CD4-positive, alpha-beta T cell treated with Interleukin-15 for 1 hour (primary cell): ENCODE measurements at places on chromosomes 3 and 15.

GRCh38 chr15:26201177-26201858 is 338.2 kb upstream of the ATP10A start:
- DNase-seq = no peak

DNA sequence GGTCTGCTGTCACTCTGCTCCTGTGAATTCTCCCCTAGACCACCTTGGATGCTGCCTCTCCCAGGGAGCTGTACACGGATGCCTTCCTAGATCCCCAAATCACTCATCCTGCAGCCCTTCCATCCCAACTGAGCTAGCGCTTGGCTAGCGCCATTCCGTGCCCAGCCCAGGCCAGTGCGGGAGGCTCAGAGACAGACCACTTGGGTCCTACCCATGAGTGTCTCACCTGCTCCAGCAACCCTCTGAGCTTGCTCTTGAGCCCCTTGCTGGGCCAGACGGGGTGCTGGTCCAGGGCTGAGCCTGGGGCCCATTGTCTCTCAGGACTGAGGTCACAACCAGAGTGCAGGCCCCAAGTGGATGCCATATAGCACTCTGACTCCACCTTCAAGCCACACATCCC is 17.7 kb downstream of the SH2D7 start:
- no peak for DNase-seq

- DNase-seq = no peak
These were observed 2.7 kb upstream of the LZTFL1 start for GRCh38 chr3:45844616-45845015.

GRCh38 chr3:13896473-13897154 is 16.7 kb upstream of the WNT7A start:
- peak; percentile 56 for DNase-seq

- DNase-seq = no peak
These were observed 106.1 kb upstream of the HES1 start for GRCh38 chr3:194029846-194030245.

GRCh38 chr15:65494076-65494475 is 23.4 kb downstream of the DPP8 start:
- no peak for DNase-seq

GRCh38 chr3:9507586-9508578 is 45.7 kb downstream of the LHFPL4 start:
- DNase-seq = no peak

DNA sequence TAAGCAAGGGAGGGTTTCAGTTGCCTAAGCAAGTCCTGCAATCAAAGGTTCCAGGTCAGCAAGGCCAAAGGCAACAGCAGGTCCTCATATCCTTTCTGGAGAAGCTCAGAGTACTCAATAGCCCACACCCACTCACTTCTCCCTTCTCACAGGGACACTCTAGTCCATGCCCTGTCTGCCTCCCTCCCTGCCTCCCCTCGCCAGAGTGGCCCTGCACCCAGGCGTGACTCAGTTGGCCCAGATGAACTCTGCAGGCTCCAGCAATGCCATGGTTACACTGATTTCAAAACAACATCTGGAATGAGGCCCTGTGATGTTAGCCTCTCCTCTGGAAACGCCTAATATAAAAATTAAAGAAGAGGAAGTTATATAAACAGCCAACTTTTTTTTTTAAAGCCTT is 32.9 kb downstream of the IL16 start:
- DNase-seq = no peak

- no peak for DNase-seq
These were observed 109.1 kb downstream of the PPP2R3A start for GRCh38 chr3:136074546-136075170.

DNA sequence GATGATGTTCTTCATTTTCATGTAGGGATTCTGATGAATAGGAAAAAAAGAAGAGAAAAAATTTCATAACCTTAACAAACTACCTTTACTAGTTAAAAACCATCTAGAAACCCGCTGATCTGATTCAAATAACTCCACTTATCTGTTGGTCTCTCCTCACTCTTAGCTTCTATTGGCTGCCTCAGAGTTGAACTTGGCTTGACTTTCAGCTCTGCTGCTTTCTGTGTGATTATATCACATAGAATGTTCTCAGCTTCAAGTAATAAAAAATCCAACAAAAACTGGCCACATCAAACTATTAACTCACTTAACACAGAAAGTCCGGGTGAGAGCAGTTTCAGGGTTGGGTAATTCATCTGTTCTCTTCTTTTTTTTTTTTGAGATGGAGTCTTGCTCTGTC is 126.8 kb upstream of the RASGRP1 start:
- DNase-seq = no peak

GRCh38 chr3:192863091-192863420 is 54.6 kb downstream of the MB21D2 start:
- no peak for DNase-seq

- no peak for DNase-seq
These were observed 28.5 kb upstream of the PTPRG start for GRCh38 chr3:61532739-61533500.

DNA sequence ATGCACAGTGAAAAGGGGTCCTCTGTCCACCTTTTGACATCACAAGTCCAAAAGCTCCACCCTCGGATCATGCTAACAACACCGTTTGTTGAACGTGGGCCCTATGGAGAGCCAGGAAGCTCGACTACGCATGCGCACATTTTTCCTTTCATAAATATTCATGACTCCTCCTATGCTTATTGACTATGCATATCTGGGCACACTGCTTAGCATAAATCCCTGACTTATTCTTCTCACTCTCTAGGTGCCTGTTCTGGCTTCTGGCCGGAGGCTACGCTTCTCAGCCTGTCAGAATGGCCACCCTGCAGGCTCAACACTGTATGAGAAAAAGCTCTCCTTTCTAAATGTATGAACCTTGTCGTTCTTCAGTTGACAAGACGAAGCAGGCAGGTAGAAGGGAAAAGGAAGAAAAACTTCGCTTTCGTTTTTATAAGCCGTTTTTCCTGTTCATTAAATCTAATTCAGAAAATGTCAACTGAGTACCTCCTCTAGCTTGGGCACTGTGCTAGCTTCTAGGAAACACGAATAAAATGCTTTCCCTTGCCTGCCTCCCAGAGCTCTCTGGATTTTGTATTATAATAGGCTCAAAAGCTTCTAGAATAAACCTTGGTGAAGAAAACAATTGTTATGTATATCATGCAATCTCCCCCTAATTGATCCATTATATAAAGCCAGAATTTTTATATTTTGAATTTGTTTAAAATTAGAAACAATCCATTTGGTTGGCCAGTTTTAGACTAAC is 207.7 kb downstream of the ATP10A start:
- no peak for DNase-seq

- DNase-seq = no peak
These were observed 9.1 kb downstream of the AMOTL2 start for GRCh38 chr3:134364936-134365765.

DNA sequence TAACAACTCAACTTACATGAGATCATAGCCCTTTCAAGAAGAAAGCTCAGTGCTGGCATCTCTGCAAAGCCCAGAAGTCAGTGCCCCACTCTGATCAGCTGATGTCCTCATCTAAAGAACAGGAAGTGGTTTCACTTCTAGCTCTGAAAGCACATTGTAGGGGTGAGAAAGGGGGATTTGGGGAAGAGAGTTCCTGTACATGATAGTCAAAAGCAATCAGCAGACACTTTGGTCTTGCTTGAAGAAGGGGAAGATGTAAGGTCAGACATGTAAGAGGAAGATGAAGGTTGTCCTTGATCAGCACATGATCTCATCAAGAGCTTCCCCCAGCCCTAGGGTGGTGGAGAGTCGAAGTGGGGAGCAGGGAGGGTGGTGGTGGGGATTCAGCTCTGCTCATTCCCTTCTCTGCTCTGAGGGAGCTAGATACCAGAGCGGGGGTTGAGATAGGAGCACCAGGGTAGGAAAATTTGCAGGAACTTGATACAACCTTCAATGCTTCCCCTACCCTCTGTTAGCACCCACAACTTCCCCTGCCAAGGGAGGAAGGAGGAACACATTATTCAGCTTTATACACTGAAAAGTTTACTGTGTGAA is 76.4 kb upstream of the ETV5 start:
- no peak for DNase-seq

GRCh38 chr15:64229129-64229724 is 66.4 kb upstream of the PPIB start:
- no peak for DNase-seq

- no peak for DNase-seq
These were observed 1596.6 kb downstream of the SI start for GRCh38 chr3:163481738-163482137.

- DNase-seq = no peak
These were observed 80.7 kb downstream of the SATB1 start for GRCh38 chr3:18344306-18345014.

DNA sequence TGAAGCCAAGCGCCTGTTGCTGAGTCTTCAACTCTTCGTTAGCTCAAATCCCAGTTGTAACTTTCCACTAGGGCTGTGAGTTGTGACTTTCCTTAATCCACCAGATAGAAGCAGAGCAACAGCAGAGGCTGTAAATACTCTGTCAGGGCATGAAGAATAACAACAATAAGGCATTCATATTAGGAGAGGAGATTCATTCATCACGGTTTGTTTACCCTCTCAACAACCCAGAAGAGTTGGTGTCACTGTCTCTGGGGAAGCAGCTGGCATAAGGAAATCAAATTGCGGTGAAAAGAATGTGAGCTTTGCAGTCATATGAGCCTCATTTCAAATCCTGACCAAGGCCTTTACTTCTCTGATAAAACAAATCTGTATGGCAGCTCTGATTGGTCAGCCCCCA is 184.8 kb downstream of the SHQ1 start:
- DNase-seq = no peak

GRCh38 chr3:73536952-73537351 is 87.8 kb downstream of the PDZRN3 start:
- DNase-seq = no peak

- DNase-seq = no peak
These were observed 133.6 kb downstream of the TJP1 start for GRCh38 chr15:29688506-29689286.

DNA sequence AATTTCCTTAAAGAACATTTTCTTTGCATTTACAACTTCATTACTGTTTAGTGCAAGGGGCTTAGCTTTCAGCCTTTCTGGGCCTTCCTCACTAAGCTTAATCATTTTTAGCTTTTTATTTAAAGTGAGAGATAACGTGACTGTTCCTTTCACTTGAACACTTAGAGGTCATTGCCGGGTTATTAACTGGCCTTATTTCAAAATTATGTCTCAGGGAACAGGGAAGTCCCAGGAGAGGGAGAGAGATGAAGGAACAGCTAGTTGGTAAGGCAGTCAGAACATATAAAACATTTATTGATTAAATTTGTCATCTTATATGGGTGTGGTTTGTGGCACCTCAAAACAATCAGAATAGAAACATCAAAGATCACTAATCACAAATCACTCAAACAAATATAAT is 268.7 kb downstream of the TIGIT start:
- no peak for DNase-seq

DNA sequence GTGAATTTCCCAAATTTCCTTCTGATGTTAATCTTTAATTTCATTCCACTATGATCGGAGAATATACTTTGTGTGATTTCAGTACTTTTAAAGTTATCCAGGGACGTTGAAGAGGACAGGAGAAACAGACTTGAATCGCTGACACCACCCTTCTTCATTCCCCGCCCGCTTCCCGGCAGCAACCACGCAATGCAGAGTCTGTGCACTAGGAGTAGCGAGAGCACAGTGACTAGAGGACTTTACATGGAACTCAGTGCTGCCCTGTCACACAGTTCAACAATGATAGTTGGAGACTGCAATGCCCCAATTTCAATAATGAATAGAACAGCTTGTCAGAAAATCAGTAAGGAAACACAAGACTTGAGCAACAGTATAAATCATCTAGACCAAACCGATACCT is 73.9 kb downstream of the RNF13 start:
- no peak for DNase-seq

DNA sequence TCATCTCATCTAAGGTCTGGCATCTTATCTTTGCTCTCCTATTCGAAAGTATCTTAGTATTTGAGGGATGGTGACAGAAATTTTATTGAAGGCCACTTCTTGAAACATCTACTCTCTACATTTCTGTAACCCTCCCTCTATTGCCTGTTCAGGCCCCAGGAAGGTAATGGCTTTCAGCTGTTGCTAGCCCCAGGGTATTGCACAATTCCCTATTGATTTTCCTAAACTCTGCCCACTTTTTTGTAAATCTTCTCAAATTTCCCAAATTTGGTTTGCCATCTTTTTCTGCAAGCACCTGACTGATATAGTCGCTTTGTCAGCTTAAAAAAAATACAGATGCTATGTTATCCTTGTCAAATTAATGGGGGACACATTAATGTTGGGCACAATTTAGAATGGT is 242.1 kb downstream of the RAP2B start:
- no peak for DNase-seq

GRCh38 chr3:52454938-52455282 is 494 bp upstream of the NISCH start:
- DNase-seq = no peak

DNA sequence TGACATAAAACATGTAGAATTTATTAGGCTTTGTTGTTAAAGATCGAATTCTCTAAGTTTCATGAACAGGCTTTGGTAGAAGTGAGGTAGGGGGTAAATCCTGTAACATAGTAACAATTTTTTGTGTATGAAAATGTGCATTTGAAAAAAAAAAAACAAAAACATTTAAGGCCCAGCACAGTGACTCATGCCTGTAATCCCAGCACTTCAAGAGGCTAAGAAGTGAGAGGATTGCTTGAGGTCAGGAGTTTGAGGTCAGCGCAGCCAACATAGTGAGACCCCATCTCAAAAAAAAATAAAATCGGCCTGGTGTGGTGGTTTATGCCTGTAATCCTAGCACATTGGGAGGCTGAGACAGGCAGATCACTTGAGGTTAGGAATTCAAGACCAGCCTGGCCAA is 26.8 kb upstream of the PPP4R2 start:
- DNase-seq = no peak

- DNase-seq = no peak
These were observed 22.4 kb downstream of the TM4SF4 start for GRCh38 chr3:149496891-149497290.

GRCh38 chr15:41794081-41794480 is 19.8 kb downstream of the MAPKBP1 start:
- no peak for DNase-seq

- peak; percentile 81 for DNase-seq
These were observed at the start of gene CD96 for GRCh38 chr3:111541911-111542483. Gene CD96 (plus strand): TSS chr3:111542197. CDS start chr3:111542249, 52 bp downstream.

DNA sequence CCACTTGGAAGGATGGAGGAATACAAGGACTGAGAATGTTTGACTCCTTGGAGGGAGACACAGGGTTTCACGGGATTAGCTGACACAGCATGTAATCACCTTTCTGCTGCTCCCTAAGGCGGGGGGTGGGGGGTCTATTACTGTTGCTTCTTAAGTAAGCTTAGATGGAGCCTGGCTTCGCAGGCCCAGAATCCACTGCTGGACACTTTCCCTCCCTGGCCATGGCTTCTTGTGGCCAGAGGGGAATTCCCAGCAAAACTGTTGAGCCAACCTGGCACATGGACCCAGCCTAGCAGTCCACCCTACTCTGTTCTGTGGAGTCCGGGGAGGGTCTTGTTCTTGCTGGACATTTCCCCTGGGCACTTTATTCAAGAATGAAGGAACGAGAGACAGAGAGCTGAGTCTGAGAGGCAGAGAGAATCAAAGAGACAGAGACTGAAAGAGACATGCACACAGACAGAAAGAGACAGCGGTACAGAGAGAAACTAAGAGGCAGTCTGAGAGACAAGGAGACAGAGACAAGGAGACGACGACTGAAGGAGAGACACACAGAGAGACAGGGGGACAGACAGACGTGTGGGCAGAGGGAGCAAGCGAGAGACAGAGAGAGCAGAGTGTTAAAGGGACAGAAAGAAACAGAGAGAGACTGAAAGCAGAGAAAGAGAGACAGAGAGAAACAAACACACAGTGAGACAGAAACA is 55.6 kb upstream of the DLG1 start:
- DNase-seq = no peak
